Activated T-helper 2 cell treated with anti-CD3 and anti-CD28 coated beads, Interferon-gamma antibody, Interleukin-2, Interleukin-4, amounts not matched to agents 10 μg/mL and 5 μg/mL and 100 μg/mL, durations not matched to agents 14 hours and 24 hours and 36 hours (primary cell): ENCODE measurements at places on chromosomes 2 and 18.

- H3K4me1 ChIP-seq = no peaks in the 10 kb centered on the region
- H3K4me3 ChIP-seq = no peak overlapping the region
- no peaks in the 10 kb centered on the region for H3K36me3 ChIP-seq
- H3K27me3 ChIP-seq = no peaks in the 10 kb centered on the region
- DNase-seq = no peak
Observed at GRCh38 chr2:240784629-240785423, 35.2 kb downstream of the KIF1A start.

GRCh38 chr18:79420033-79420745 lies 24.5 kb downstream of the NFATC1 start:
- peak overlapping the region; percentile 22 for H3K27ac ChIP-seq
- H3K4me3 ChIP-seq = no peak overlapping the region
- H3K4me1 ChIP-seq = peaks cover 13% of the 10 kb centered on the region
- peaks cover 40% of the 10 kb centered on the region for H3K36me3 ChIP-seq
- no peaks in the 10 kb centered on the region for H3K27me3 ChIP-seq

DNA sequence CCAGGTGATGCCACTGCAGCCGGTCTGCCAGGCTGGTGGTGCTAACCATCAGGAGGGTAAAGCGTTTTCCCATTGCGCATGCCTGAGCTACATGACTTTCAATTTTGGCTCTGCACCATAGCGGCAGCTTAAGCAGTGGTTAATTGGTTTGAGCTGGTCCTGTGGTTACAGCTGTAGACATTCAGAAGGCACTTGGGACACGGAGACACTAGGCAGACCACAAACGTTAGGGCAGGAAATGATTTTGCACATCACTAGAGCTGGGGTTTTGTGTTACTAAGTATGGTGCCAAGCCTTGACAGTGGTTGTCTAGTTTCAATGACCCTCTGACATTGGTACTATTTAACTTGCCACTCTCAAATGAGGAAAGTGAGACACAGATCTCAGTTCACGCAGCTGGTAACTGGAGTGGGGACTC lies 28.9 kb upstream of the CNOT11 start:
- H3K27ac ChIP-seq = peak overlapping the region; percentile 21
- peaks cover 18% of the 10 kb centered on the region for H3K36me3 ChIP-seq
- DNase-seq = peak; percentile 55
- no peak overlapping the region for H3K4me3 ChIP-seq
- peaks cover 15% of the 10 kb centered on the region for H3K4me1 ChIP-seq

DNA sequence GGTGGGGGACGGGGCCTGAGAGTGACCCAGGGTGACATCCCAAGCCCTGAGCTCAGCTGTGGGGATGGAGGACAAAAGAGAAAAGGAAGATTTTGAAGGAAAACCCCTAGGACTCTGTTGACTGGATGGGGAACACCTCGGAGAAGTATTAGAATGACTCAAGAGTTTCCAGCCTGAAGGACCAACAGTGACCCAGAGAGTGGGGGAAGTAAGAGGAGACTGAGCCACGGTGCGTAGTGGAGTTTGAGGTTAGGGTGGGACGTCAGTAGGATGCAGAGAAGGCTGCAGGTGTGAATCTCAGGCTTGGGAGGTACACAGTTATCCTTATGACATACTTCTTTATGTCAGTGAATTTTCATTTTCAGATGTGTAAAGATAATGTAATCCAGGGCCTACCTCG lies 119.5 kb downstream of the NCK2 start:
- peaks cover 72% of the 10 kb centered on the region for H3K4me1 ChIP-seq
- no peak overlapping the region for H3K4me3 ChIP-seq
- peak overlapping the region; percentile 61 for H3K27ac ChIP-seq
- peaks cover 53% of the 10 kb centered on the region for H3K36me3 ChIP-seq

- H3K36me3 ChIP-seq = no peaks in the 10 kb centered on the region
- peaks cover 6% of the 10 kb centered on the region for H3K27me3 ChIP-seq
- no peaks in the 10 kb centered on the region for H3K4me1 ChIP-seq
- H3K27ac ChIP-seq = no peak overlapping the region
- H3K4me3 ChIP-seq = no peak overlapping the region
Observed at GRCh38 chr2:217911283-217912097, 91.3 kb downstream of the TNS1 start.

GRCh38 chr2:199197448-199197847 lies 260.3 kb downstream of the SATB2 start:
- no peak overlapping the region for H3K27ac ChIP-seq
- no peaks in the 10 kb centered on the region for H3K36me3 ChIP-seq
- DNase-seq = no peak

DNA sequence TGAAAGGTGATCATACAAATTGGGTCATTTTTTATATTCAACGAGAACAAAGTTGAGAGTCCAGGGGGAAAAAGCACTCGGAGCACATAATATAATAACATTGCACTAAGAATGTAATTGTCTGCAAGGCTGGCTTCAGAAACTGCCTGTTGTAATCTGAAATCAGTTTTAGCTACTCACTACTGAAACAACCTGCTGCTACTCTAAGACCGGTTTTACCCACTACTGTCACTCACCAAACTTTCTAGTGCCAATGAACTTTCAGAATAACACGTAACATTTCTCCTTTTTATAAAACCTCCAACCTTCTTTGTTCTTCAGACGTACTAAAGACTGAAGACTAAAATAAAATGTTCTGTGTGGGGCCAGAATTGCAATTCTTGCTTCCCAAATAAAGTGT lies 11.5 kb upstream of the CYB5A start:
- no peaks in the 10 kb centered on the region for H3K4me1 ChIP-seq
- H3K4me3 ChIP-seq = no peak overlapping the region
- DNase-seq = no peak
- H3K27me3 ChIP-seq = peaks cover 55% of the 10 kb centered on the region

DNA sequence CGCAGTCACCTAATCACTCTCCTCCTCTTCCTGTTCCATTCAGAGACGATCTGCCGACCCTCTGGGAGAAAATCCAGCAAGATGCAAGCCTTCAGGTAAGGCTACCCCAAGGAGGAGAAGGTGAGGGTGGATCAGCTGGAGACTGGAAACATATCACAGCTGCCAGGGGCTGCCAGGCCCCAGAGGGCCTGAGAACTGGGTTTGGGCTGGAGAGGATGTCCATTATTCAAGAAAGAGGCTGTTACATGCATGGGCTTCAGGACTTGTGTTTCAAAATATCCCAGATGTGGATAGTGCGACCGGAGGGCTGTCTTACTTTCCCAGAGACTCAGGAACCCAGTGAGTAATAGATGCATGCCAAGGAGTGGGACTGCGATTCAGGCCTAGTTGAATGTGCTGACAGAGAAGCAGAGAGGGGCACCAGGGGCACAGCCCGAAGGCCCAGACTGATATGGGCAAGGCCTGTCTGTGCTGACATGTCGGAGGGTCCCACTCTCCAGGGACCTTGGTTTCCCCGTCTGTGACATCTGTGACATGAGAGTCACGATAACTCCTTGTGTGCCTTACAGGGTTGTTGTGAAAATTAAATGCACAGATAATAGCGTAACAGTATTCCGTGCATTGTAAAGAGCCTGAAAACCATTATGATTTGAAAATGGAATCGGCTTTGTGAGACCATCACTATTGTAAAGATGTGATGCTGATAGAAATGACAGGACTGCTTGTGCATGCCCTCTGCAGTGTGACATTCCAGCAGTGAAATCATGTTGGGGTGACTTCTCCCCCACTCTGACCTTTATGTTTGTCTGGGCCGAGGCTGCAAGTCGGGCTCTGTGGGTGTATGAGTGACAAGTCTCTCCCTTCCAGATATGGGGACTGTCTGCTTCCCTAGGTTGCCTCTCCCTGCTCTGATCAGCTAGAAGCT lies 510 bp downstream of the IL1RN start:
- no peaks in the 10 kb centered on the region for H3K27me3 ChIP-seq
- no peak overlapping the region for H3K27ac ChIP-seq
- H3K4me3 ChIP-seq = no peak overlapping the region
- no peak for DNase-seq
- H3K36me3 ChIP-seq = no peaks in the 10 kb centered on the region

DNA sequence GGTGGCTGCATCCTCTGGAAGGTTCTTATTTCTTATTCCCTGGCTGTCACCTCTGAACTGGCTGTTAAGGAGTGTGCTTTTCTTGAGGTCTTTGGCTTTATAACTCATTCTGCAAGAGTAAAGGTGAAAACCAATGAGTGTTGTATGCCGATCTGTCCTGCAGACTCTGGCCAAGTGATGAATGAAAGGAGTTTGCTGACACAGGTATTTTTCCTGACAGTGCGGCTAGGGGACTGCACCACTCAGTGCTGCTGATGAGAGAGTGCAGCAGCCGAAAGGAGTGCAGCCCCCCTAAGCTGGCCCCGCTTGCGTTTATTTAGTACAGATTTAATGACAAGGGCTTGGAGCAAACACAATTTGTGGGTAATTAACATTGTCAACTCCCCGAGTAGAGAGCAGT lies 41.8 kb downstream of the RAB6D start:
- no peaks in the 10 kb centered on the region for H3K4me1 ChIP-seq
- H3K27ac ChIP-seq = no peak overlapping the region
- DNase-seq = no peak

- peaks cover 4% of the 10 kb centered on the region for H3K4me1 ChIP-seq
- peaks cover 35% of the 10 kb centered on the region for H3K27me3 ChIP-seq
- H3K4me3 ChIP-seq = peak overlapping the region; percentile 63
- no peak for DNase-seq
- H3K27ac ChIP-seq = no peak overlapping the region
Observed at GRCh38 chr2:190179754-190180312, 117.3 kb upstream of the MSTN start.

GRCh38 chr2:187906021-187906420 lies 351.8 kb upstream of the TFPI start:
- H3K27ac ChIP-seq = no peak overlapping the region
- no peaks in the 10 kb centered on the region for H3K36me3 ChIP-seq
- DNase-seq = no peak
- H3K4me1 ChIP-seq = no peaks in the 10 kb centered on the region
- H3K27me3 ChIP-seq = no peaks in the 10 kb centered on the region
- H3K4me3 ChIP-seq = no peak overlapping the region

DNA sequence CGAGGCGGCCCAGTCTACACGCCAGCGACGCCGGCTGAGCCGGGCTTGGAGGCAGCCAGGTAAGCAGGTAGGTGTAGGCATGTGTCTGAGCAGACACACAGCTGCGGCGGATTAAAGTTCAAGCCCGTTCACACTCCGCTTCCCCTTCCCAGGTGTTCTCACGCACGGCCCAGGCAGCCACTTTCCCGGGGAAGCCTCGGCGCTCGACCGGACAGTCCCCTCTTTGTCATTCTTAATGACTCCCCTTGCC lies 367 bp downstream of the TGFA start:
- H3K27me3 ChIP-seq = peaks cover 59% of the 10 kb centered on the region
- no peak for DNase-seq
- H3K36me3 ChIP-seq = no peaks in the 10 kb centered on the region

DNA sequence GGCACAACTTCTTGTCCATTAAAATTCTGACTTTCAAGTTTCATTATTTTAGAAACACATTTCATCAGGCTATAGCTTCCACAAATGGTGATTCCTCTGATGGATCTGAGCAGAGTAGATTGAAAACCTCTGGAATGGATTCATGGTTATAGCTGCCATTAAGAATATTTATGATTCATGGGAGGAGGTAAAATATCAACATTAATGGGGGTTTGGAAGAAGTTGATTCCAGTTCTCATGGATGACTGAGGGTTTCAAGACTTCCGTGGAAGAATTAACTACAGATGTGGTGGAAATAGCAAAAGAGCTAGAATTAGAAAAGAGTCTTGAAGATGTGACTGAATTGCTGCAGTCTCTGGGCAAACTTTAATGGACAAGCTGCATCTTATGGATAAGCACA lies 797.4 kb downstream of the SUCLG1 start:
- no peak overlapping the region for H3K27ac ChIP-seq
- no peaks in the 10 kb centered on the region for H3K27me3 ChIP-seq
- DNase-seq = no peak

- H3K36me3 ChIP-seq = peaks cover 10% of the 10 kb centered on the region
- DNase-seq = no peak
- H3K4me1 ChIP-seq = peaks cover 71% of the 10 kb centered on the region
- no peaks in the 10 kb centered on the region for H3K27me3 ChIP-seq
- H3K27ac ChIP-seq = no peak overlapping the region
- H3K4me3 ChIP-seq = no peak overlapping the region
Observed at GRCh38 chr2:200377355-200378336, 71.2 kb downstream of the SPATS2L start.

GRCh38 chr2:30422444-30423040 lies 24.5 kb upstream of the LCLAT1 start:
- peak; percentile 66 for DNase-seq
- peak overlapping the region; percentile 63 for H3K4me3 ChIP-seq
- H3K4me1 ChIP-seq = peaks cover 29% of the 10 kb centered on the region
- peak overlapping the region; percentile 86 for H3K27ac ChIP-seq
- H3K36me3 ChIP-seq = no peaks in the 10 kb centered on the region

DNA sequence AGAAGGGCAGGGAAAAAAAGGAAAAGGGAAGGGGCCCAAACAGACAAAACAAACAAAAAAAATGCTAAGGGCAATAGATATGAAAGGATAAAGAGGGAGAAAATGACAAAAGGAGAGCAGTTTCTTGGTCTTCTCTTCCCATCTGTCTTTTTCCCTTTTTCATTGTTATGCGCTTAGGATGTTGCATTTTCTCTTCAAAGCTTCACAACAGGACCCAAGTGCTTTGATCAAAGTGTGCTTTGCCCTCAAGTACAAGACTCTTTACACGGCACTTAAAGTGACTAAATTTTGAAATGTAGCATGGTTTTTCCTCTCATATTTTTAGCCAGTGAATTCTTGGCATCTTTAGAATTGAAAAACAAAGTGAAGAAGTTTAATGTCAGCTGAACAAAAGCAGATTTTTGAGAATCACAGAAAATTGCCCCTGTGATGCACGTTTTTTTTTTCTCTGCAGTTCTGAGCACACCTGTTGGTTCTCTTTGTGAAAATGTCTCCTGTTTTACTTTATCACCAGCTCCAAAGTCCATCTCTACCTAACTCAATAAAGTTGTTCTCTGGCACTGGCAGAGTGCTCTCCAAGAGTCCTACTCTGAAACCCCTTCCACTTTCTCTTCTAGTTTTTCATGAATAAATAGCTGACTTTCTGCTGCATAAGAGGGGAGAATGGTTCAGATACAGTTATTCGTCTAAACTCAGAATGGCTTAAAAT lies 126.6 kb downstream of the KCNH7 start:
- H3K4me1 ChIP-seq = no peaks in the 10 kb centered on the region
- H3K4me3 ChIP-seq = no peak overlapping the region
- DNase-seq = no peak
- no peaks in the 10 kb centered on the region for H3K36me3 ChIP-seq

DNA sequence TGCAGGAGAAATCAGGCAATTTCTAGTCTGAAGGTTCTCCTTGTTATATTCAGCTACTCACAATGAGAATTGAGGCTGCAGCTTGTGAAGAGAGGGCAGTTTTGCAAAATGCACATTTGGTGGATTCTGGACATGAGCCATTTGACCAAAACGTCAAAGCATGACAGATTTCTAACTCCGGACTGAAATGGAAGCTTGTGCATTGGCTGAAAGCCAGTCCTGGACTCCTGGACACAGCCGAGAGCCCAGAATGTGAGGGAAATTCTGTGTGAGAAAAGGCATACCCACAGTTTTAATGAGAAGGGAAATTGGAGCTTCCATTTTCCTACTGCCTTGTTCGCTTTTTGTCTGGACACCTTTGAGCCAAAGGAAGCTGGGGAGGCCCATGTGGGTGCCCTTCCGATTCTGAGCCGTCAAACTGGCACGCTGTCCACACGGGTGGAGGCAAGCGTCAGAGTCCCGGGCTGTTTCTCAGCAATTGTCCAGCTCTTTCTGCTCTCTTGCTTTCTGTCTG lies 23.7 kb upstream of the ROCK2 start:
- no peak for DNase-seq
- peaks cover 4% of the 10 kb centered on the region for H3K27me3 ChIP-seq
- no peaks in the 10 kb centered on the region for H3K36me3 ChIP-seq
- no peak overlapping the region for H3K27ac ChIP-seq
- no peak overlapping the region for H3K4me3 ChIP-seq
